GM23338 (cell line): ENCODE measurements at places on chromosomes 16 and 17. TPM values are rescaled to one million over a fixed set of nuclear protein-coding genes. Genes with fewer than 3 reads are reported as not detected.

DNA sequence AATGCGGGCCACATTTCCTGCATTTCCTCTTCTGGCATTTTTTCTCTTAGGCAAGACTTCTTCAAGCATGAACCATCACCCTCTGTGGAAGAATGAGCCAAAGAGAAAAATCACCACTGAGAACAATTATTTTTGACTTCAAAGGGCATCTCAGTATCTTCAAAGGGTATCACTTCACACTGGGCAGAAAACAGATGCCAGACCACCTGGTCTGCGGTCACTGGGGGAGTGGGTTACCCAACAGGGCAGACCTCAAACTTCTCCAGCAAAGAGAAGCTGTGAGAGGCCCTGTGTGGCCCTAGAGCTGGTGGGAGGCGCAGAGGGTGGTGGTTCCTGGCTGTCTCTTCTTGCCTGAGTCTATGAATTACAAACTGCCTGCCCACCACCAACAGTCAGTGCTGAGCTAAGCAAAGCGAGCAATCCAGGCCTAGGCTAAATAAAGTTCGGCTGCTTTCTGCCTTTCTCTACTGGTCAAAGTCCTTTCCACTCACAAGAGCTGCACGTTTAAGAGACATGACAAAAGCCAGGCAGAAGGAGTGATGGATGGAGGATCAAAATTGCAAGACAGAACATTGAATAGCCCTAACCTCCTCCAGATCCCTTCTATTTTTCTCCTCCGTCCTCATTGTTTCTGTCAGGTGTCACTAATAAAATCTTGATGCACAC, 602.7 kb upstream of the CDH5 start:
- no peak overlapping the region for H3K27ac ChIP-seq
- H3K4me3 ChIP-seq: no peak overlapping the region
- H3K4me1 ChIP-seq: peaks cover 28% of the 10 kb centered on the region
- H3K36me3 ChIP-seq: no peaks in the 10 kb centered on the region

- DNase-seq: no peak
- H3K4me1 ChIP-seq: peaks cover 61% of the 10 kb centered on the region
- H3K27ac ChIP-seq: 0 out of 2 replicates have a peak overlapping the region, but pooled peaks have one; percentile 36
- peaks cover 12% of the 10 kb centered on the region for H3K36me3 ChIP-seq
Observed at GRCh38 chr17:37134050-37134449, 185.3 kb downstream of the AATF start.

- H3K27me3 ChIP-seq: no peaks in the 10 kb centered on the region
- H3K4me1 ChIP-seq: peaks cover 49% of the 10 kb centered on the region
- no peak for DNase-seq
- H3K27ac ChIP-seq: peak overlapping the region; percentile 76; the same call in 1 of the 2 replicates
- H3K36me3 ChIP-seq: no peaks in the 10 kb centered on the region
Observed at GRCh38 chr17:32515677-32516383, 29.0 kb downstream of the CDK5R1 start.

DNA sequence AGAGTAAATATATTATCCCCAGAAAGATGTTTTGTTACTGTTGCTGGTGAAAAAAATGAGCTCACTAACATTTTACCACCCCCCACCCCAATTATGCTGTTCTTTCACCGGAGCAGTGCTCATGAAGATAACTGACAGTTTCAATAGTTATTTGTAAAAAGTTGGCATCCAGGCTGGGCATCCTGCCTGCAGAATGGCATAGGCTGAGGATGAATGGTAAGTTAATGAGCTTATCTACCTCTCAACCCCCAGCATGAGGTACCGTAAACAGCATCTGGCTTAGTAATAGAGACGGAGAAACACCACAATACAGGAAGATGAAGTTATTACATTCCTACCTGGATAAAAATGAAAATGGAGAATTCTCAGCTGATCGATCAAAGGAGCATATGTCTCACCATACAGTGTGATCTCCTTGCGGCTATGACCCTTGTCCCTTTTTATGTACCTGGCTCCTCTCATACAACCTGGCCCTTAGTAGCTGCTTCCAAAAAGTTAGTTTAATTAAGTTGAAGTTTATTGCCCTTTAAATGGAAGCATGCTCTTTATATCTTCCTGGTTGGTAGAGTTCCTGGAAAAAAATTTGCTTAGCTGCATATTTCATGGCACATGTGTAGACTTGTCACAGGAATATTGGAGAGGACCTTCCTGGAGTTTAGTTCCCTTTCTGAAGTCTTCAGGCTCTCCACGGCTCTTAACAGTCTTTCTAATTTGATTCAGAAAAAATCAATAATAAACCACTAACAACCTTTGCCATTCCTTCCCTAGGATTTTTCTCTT, 61.2 kb upstream of the MPHOSPH6 start:
- no peak overlapping the region for H3K4me3 ChIP-seq
- H3K36me3 ChIP-seq: no peaks in the 10 kb centered on the region
- H3K4me1 ChIP-seq: no peaks in the 10 kb centered on the region
- DNase-seq: no peak
- no peaks in the 10 kb centered on the region for H3K27me3 ChIP-seq

GRCh38 chr17:66398059-66398458, 95.6 kb downstream of the PRKCA start:
- no peak overlapping the region for H3K27ac ChIP-seq
- H3K27me3 ChIP-seq: no peaks in the 10 kb centered on the region
- H3K4me1 ChIP-seq: peaks cover 1% of the 10 kb centered on the region; the same call in 1 of the 2 replicates
- DNase-seq: no peak
- no peaks in the 10 kb centered on the region for H3K36me3 ChIP-seq
- no peak overlapping the region for H3K4me3 ChIP-seq

- H3K36me3 ChIP-seq: no peaks in the 10 kb centered on the region
- peak overlapping the region; percentile 32; the same call in 1 of the 2 replicates for H3K4me3 ChIP-seq
- no peaks in the 10 kb centered on the region for H3K27me3 ChIP-seq
Observed at GRCh38 chr17:45372325-45372869, 55.6 kb upstream of the MAP3K14 start.

GRCh38 chr17:77558846-77559626, 399.5 kb upstream of the TNRC6C start:
- no peak for DNase-seq
- no peaks in the 10 kb centered on the region for H3K4me1 ChIP-seq
- no peak overlapping the region for H3K4me3 ChIP-seq
- H3K36me3 ChIP-seq: no peaks in the 10 kb centered on the region
- no peaks in the 10 kb centered on the region for H3K27me3 ChIP-seq

DNA sequence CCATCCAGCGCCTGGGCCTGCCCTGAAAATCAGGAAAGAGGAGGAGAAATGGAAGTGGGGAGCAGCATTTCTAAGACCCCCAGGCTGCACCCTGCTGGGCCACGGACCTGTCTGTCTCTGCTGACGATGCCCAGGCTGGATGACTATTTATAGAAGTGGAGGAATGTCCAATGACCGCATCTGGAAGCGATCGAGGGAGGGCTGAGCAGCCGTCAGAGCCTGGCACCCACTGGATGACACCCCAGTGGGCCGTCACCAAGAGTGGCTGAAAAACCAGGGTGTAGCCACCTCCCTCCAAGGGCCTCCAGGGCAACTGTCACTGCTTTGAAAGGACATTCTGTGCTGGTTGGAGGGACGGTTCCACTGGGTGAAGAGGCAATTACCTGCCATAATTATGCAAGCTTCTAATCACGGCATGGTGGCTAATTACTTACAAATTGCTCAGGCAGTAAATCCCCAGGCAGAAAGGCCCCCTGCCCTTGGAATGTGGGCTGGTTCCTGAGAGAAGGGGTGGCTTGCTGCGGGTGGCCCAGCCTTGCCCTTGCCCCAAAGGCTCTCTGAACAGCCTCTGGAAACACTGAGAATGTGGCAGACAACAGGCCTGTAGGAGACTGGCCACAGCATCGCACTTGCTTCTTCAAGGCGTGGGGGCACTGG, 332.1 kb downstream of the C16orf95 start:
- no peak overlapping the region for H3K4me3 ChIP-seq
- H3K4me1 ChIP-seq: no peaks in the 10 kb centered on the region
- H3K36me3 ChIP-seq: no peaks in the 10 kb centered on the region
- DNase-seq: peak; percentile 12

DNA sequence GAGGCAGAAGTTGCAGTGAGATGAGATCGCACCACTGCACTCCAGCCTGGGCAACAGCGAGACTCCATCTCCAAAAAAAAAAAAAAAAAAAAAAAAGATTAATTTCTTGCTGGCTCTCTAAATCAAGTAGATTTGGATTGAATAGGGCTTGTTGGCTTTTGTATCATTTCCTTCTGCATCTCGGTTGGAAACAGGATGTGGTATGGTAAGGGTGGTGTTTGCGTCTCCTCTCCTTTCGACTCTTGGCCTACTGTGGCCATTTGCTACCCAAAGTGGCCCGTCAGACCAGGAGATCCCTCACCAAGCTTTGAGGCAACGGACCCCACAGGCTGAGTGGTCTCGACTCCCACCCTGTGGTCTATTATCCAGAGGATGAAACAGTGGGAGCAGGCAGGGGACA, 168.0 kb upstream of the IRX3 start:
- H3K27ac ChIP-seq: no peak overlapping the region
- no peak overlapping the region for H3K4me3 ChIP-seq
- DNase-seq: no peak
- peaks cover 11% of the 10 kb centered on the region for H3K4me1 ChIP-seq
- no peaks in the 10 kb centered on the region for H3K27me3 ChIP-seq

GRCh38 chr16:426115-426905, 861 bp downstream of the RAB11FIP3 start:
- peaks cover 43% of the 10 kb centered on the region for H3K27me3 ChIP-seq
- peak overlapping the region; percentile 83 for H3K4me3 ChIP-seq
- DNase-seq: peak; percentile 68
- H3K36me3 ChIP-seq: no peaks in the 10 kb centered on the region
- H3K27ac ChIP-seq: no peak overlapping the region

GRCh38 chr17:883586-883962, 96.0 kb downstream of the NXN start:
- no peak for DNase-seq
- H3K27me3 ChIP-seq: no peaks in the 10 kb centered on the region
- no peaks in the 10 kb centered on the region for H3K36me3 ChIP-seq
- peaks cover 42% of the 10 kb centered on the region for H3K4me1 ChIP-seq
- H3K27ac ChIP-seq: peak overlapping the region; percentile 85

- peaks cover 11% of the 10 kb centered on the region for H3K36me3 ChIP-seq
- peaks cover 28% of the 10 kb centered on the region for H3K4me1 ChIP-seq
- no peaks in the 10 kb centered on the region for H3K27me3 ChIP-seq
- peak; percentile 38 for DNase-seq
- peak overlapping the region; percentile 57; the same call in 1 of the 2 replicates for H3K4me3 ChIP-seq
- H3K27ac ChIP-seq: peak overlapping the region; percentile 99
Observed at GRCh38 chr17:58081646-58082340, 1.4 kb upstream of the DYNLL2 start.

C17orf107 gene
- total RNA-seq: 3.6 and 5.9 TPM in 2 replicates

TUBB3 gene
- 431 and 443 TPM in 2 replicates for total RNA-seq

SCNN1B gene
- 1.1 and 1.2 TPM in 2 replicates for total RNA-seq

SRL gene
- total RNA-seq: not detected in 2 replicates

TSPAN10 gene
- total RNA-seq: 0.31 and 0.66 TPM in 2 replicates

CRYM gene
- total RNA-seq: 15.5 and 18.0 TPM in 2 replicates

USH1G gene
- 1.7 and 3.5 TPM in 2 replicates for total RNA-seq

CLUH gene
- total RNA-seq: 86.1 and 90.0 TPM in 2 replicates
